Esophagus squamous epithelium (tissue), 5 donors: ENCODE measurements at places on chromosomes 16 and 17. TPM values are rescaled to one million over a fixed set of nuclear protein-coding genes. Genes with fewer than 3 reads are reported as not detected.

- peaks cover 6% of the 10 kb centered on the region for H3K4me1 ChIP-seq
- DNase-seq = no peak
- H3K27me3 ChIP-seq = no peaks in the 10 kb centered on the region
- no peaks in the 10 kb centered on the region for H3K36me3 ChIP-seq
- no peak overlapping the region for H3K27ac ChIP-seq
Measured at GRCh38 chr16:18969855-18970240, 13.9 kb upstream of the TMC7 start.

DNA sequence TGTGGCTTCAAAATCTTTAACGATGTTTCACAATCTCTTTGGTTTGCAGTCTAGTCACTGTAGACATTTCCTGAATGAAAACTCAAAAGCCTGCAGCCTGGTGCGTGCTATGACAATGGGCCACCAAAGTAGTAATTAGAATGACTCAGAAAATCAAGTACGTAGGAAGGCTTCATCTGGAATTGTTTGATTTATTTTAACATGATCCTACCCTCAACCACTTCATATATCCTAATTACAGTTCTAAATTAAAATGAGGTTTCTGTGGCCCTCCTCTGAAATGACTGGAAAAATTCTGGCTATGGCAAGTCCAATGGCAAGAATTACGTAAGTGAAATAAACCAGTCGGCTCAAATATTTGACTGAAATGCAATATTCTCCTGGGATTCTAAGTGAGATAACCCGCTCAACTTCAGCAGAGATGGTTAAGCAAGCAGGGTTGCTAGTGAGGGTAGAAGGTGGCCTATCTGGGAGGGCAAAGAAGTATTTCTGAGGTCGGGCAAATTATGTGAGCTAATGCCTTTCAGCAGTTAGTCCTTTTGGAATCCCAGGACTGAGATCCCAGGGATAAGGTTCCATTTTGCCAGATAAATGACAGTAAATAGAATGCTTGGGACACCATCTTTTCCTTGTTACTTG, 145.6 kb upstream of the MYOCD start:
- DNase-seq = no peak
- H3K4me3 ChIP-seq = no peak overlapping the region
- no peaks in the 10 kb centered on the region for H3K27me3 ChIP-seq
- no peaks in the 10 kb centered on the region for H3K4me1 ChIP-seq

Gene GAS2L2
- not detected for total RNA-seq

DNA sequence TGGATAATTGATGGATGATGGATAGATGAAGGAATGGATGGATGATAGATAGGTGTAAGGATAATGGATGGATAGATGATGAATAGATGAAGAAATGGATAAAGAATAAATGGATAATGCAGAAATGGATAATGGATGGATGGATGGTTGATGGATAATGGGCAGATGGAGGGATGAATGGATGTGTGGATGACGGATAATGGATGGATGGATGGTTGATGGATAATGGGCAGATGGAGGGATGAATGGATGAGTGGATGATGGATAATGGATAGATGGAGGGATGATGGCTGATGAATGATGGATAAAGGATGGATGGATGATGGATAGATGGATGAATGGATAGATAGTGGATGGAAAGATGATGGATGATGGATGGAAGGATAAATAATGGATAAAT, 239.2 kb downstream of the KATNIP start:
- no peak overlapping the region for H3K4me3 ChIP-seq
- DNase-seq = no peak
- H3K36me3 ChIP-seq = no peaks in the 10 kb centered on the region
- no peaks in the 10 kb centered on the region for H3K4me1 ChIP-seq

Gene CAVIN1
- total RNA-seq = 210 TPM

Gene SLC38A8
- total RNA-seq = not detected

Gene COIL
- 10.8 TPM for total RNA-seq

- H3K27ac ChIP-seq = no peak overlapping the region
- DNase-seq = no peak
- H3K36me3 ChIP-seq = no peaks in the 10 kb centered on the region
- H3K4me1 ChIP-seq = no peaks in the 10 kb centered on the region
Measured at GRCh38 chr17:13759518-13760335, 158.0 kb upstream of the HS3ST3A1 start.

Gene RMI2
- 4.6 TPM for total RNA-seq

DNA sequence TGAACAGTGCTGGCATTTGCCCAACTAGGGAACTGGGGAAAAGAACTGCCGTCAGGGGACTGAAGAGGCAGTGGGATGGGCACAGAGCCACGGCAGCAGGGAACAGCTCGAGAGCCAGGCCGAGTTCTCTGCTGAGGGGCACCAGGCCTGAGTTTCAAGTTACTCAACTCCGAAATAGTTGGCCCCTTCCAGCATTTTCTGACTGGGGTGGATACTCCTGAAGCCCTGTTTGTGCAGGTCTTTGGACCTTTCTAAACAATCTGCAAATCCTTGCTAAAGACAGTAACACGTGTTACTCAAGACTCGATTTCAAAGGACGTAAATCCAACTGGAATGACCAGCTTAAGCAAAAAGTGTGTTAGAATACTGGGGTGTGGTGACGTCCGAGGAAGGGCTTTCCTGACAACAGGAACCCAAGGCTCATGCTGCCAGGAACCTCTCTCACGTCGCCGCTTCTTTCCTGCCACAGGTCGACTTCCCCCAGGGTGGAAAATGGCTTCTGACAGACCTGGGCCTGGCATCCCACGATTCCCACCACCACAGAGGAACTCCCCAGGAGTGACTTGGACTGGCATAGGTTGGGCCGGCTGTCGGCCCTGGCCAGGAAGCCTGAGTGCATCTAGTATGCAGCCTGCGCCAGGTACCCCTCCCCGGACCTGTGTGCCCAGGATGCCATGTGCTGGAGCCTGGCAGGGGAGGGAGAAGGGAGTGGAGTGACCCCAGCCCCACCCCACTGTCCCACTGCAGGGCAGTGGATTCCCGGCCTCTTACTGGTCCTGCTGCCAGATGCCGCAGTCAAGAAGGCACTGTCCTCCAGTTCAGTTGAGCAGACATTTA, 71.9 kb downstream of the N4BP1 start:
- no peaks in the 10 kb centered on the region for H3K27me3 ChIP-seq
- no peak overlapping the region for H3K4me3 ChIP-seq
- peaks cover 42% of the 10 kb centered on the region for H3K36me3 ChIP-seq
- peaks cover 29% of the 10 kb centered on the region for H3K4me1 ChIP-seq
